HEK293T (cell line): ENCODE measurements at places on chromosomes 6 and 20.

- peak; percentile 51 for DNase-seq
These were observed 154.4 kb upstream of the STMND1 start for GRCh38 chr6:16947375-16948015.

DNA sequence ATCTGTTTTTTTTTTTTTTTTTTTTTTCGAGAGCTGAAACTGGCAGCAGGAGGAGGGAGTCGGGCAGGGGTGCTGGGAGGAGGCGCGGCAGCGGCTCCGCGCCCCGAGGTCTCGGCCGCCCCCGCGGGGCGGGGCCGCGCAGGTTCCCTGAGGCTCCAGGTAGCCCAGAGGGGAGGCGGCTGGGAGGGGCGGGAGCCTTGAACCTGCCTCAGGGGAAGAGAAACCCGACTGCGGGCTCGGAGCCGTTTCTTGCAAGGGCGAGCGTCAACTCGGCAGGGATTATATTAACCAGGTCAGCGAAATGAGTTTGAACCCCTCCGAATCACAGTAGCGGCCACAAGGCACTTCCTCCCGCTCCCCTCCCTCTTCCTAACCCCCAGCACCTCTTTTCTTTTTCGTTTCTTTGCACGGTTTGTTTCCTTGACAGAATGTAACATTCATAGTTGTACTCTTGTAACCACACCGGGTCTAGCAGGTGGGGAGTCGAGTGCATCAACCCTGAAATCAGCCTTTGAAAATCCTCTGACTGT is 2.0 kb downstream of the MYB start:
- peak; percentile 18 for DNase-seq

- no peak for DNase-seq
These were observed 300.3 kb downstream of the PRL start for GRCh38 chr6:21996425-21997118.

DNA sequence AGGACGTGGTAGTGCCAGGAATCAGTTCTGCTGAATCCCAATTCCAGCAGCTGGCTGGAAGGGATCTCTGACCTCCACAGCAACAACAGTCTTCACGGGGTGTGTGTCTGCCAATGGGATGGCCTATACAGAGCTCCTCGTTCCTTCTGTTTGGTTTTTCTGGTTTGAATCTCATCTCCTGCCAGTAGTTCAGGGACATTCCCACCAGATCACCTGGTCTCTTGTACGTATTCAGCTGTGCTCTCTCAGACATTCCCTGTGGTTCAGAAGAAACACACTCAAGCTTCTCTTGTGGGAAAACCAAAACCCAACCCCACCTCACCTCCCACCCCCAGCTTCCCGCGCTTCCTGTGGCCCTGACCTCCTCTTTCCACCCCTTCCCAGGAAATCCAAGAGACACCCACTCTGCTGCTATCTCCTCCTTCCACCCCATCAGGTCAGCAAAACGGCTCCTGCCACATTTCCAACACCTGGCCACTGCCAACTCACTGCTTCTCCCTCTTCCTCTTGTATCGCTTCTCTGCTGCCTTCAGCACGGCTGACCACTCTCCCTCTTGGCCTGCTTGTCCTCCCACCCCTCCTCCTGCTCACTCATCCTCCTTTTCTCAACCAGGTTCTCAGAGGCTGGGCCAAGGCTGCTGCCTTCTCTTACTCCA is 63.3 kb upstream of the PTGIS start:
- no peak for DNase-seq

DNA sequence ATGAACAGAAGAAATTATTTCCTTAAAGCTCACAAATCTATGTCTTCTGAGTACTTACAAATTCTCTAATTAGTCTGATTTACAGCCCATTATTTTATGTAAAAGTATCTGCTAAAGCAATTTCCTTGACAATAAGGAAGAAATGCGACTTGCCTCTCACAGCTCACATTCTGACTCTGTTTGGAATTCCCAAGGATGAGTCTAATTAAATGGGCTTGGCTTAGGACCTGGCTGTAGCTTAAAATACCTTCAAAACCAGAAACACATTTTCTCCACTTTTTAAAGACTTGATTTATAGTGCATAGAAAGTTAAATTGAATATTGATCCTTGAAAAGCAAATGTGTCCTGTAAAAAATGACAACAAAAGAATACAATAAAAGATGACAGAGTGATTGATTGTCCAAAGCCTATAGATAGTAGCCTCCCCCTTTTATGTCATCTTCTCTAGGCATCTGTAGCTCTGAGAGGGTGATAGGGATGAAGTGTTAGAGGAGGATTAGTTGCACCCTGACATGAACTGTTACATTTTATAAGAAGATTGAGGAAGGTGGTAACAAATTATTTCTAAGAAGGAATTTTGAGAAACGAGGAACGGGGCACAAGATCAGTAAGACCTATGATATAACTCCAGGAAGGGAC is 118.9 kb downstream of the MACROD2 start:
- DNase-seq, result no peak

DNA sequence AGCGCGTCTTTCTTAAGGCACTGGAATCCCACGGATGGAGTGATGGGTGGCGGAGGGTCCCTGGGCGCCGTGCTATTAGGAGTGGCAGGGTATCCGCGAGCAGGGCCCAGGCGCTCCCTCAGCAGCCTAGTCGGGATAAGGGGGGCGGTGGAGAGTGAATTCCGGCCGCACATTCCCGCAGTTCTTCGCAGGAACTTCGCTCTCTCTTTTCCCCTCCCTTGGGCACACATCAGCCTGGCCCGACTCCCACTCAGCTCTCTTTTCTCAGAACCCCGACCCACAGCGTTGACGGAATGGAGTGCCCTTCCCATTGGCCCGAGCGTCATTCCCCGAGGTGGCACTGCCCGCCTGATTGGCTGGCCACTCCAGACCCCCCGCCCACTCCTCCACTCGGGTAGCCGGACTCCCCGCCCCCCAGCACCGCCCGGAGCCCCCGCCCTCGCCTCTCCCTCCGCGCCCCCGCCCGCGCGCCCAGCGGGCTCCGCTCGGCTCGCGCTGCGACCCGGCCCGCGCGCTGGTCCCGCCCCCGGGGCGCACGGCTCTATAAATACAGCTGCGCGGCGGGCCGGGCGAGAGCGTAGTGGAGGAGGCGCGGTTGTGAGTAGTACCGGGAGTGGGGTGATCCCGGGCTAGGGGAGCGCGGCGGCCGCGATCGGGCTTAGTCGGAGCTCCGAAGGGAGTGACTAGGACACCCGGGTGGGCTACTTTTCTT is at the start of gene ID4:
Gene ID4, plus strand, starts transcription at position 572 of the 712 bp plus-strand sequence. CDS start 385 bp downstream, outside the sequence.
- peak; percentile 94 for DNase-seq

DNA sequence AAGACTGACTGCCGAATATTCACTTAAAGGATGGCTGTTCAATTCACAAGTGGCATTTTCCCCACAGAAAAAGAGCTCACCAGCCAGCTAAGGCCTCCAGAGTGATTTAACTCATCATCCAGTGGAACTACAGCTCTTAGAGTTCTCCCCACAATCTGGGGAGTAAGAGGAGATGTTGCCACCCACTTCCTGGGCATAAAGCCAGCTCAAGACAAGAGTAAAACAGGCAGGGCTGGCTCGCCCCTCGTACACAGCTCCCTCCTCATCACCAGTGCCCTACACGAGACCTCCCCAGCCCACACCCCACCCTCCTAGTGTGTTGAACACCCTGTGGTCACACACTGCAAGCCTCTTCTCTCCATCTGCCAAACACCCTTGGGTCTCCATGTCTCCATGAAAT is 47.2 kb upstream of the IPCEF1 start:
- no peak for DNase-seq

DNA sequence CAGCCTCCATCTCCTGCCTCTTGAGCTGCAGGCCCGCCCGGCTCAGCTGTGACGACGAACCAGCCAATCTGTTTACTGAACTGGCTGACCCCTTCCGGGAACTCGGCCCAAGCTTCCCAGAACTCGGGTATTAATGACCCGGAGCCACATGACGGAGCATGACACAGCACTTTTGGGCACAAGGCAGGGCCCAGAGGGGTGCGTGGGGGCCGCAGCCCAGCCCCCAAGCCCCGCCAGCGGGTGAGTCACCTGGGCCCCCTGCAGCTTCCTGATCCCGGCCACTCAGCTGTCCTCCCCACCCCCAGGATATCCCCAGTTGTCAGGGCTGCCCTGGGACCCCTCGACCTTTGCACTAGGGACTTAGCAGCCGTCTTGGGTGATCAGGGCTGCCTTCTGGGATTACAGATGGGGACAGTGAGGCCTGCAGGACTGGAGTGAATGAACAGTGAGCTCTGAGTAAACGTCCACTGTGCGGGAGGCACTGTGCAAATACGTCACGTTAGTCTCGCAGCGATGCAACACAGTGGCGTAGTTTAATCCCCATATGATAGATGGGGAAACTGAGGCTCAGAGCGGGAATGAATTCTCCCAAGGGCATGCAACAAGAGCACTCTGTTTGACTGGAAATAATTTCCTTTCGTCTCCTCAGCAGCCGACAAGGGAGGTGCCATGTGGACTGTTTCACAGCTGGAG is 102.1 kb downstream of the CEBPB start:
- no peak for DNase-seq

DNA sequence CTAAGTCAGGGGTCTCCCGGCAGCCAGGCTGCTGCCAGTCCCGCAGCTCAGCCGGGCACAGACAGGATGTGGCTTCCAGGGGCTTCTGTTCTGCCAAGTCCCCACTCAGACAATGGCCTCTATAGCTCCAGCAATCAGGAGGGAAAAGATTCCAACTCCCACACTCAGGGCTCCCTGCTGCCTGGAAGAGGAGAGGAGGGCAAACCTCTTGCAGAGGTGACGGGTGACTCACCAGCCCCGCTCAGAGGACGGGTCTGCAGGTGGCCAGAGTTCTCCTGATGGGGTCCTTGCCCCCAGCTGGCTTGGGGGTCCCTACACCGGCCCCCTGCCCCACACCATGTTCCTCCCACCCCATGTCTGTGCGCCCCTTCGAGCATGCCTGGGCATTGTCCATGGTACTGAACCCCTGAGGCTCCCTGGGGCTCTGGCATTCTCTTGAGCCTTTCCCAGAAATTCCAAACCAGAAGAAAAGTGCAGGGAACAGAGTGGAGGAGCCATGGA is 32.6 kb downstream of the NTSR1 start:
- no peak for DNase-seq

- no peak for DNase-seq
These were observed 27.7 kb downstream of the SNPH start for GRCh38 chr20:1293641-1294379.

DNA sequence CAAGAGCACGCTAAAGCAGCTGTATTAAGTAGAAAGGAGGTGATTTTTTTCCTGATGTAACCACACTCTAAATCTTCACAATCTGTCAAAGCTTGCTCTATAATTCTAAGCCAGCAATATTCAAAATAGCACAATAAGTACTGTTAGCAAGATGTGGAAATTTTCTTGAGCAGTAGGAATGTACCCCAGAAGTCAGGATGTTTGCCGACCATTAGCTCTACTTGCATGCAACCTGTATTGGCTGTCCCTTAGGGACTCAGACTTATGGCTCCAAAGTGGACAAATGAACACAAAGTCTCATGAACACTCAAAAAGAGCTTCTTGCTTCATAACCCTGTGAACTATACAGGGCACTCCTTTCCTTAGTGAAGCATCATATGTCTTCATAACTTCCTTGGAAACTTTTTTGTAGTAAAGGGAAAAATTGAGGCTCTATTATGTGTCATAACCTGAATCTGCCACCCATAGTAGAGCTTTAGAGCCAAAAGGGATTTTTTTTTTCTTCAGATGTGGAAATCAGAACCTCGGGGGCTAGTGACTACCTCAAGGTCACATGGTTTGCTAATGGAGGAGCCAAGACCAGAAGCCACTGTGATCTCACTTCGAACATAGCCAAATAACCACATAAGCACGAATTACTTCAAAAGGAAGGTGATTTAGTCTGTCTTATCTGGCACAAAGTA is 54.5 kb downstream of the ADGRG6 start:
- no peak for DNase-seq

- DNase-seq, result no peak
These were observed 1265.4 kb upstream of the MAP3K7 start for GRCh38 chr6:91852252-91852651.

DNA sequence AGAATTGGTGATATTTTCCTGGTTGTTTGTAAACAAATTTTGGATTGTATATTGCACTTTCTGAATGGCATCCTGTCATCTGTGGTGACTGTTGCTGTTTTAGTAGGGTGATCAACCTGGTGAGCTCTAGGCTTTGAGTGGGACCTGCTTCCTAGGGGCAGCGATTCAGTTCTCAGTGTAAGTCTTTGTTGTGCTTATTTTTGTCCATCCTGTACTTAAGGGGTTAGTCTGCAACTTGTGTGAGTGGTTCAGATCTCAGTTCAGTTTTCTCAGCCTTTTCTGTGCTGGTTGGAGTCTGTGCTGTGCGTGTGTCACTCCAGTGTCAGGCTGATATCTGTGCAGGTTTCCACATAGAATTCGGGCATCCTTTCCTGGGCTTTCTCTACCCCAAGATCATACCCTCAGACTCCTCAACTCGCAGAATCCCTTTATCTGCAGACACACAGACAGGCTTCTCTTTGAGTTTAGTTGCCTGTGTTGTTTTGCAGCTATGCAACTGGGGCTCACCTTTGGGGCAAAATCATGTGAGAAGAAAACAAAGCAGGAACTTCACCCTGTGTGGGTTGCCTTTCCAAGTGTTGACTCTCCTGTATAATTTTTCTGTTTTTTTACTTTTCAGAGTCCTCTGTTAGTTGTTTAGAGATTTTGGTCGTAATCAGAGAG is 177.7 kb downstream of the FARS2 start:
- DNase-seq, result no peak

DNA sequence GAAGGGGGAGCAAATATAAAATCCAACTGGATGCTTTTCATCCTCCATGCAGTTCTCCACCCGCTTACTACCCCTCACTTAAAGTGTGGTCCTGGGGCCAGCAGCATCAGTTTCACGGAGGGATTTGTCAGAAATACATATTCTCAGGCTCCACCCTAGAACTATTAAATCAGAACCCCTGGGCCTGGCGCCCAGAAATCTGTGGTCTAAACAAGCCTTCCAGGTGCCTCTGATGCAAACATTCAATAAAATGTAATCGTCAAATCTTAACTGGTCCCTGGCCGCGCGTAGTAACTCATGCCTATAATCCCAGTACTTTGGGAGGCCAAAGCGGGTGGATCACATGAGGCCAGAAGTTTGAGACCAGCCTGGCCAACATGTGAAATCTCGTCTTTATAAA is 47.7 kb downstream of the ATXN1 start:
- DNase-seq, result no peak

DNA sequence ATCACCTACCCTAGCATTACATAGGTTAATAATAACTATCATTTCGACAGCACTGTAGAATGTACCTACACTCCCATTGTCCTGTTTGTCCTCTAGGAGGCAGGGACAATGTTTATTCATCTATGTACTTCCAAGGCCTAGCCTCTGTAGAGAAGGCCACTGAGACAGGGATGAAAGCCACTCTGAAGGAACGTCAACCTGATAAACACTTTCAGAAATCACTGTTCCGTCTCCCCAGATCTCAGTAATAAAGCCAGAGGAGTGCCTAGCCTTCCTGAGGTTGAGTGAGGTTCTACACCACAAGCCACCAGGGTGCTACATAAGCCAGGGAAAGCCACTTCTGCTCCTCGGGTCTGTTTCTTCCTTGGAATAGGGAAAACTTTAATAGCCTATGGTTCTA is 44.8 kb downstream of the POPDC3 start:
- peak; percentile 40 for DNase-seq
